ENCODE measurements at places on chromosomes 6 and 20. TPM values are rescaled to one million over a fixed set of nuclear protein-coding genes. Genes with fewer than 3 reads are reported as not detected.

The AGPAT1 gene
- total RNA-seq, result 34.5 TPM

The CRISP3 gene
- not detected for total RNA-seq

The COL21A1 gene
- total RNA-seq, result not detected

The SLC22A2 gene
- total RNA-seq, result not detected

DNA sequence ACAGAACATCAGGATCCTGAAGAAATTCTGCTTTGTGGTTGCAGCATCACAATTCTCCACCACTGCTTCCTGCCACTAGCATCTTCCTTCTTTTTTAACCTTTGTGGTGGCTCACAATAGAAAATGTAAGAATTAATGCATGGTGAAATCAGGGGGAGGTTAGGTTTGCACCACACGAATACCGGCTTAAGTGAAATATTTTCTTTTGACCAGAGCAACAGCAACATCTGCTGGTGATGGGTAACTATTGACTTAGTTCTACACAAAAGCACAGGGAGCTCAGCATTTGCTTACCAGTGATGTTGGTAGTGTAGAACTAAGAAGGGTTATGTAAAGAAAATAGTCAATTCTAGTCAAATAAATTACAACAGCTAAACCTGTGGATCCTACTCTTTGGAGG, 280.5 kb downstream of the SYNE1 start:
- no peak for DNase-seq
- no peaks in the 10 kb centered on the region for H3K36me3 ChIP-seq
- no peak overlapping the region for H3K27ac ChIP-seq
- no peaks in the 10 kb centered on the region for H3K4me1 ChIP-seq
- H3K27me3 ChIP-seq, result no peaks in the 10 kb centered on the region

DNA sequence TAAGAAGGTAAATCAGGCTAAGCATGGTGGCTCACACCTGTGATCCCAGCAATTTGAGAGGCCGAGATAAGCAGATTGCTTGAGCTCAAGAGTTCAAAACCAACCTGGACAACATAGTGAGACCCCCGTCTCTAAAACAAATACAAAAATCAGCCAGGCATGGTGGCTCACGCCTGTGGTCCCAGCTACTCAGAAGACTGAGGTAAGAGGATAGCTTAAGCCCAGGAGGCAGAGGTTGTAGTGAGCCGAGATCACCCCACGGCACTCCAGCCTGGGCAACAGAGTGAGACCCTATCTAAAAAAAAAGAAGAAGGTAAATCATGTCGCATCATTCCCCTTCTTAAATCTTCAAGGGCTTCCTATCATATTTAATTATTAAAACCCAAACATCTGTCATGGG, 39.0 kb upstream of the PRND start:
- no peak for DNase-seq
- H3K36me3 ChIP-seq, result no peaks in the 10 kb centered on the region
- H3K4me3 ChIP-seq, result no peak overlapping the region
- H3K4me1 ChIP-seq, result peaks cover 39% of the 10 kb centered on the region
- H3K27me3 ChIP-seq, result peaks cover 14% of the 10 kb centered on the region

GRCh38 chr6:104750449-104750848, 109.3 kb downstream of the HACE1 start:
- no peak for DNase-seq
- H3K27ac ChIP-seq, result no peak overlapping the region
- peaks cover 20% of the 10 kb centered on the region for H3K36me3 ChIP-seq

DNA sequence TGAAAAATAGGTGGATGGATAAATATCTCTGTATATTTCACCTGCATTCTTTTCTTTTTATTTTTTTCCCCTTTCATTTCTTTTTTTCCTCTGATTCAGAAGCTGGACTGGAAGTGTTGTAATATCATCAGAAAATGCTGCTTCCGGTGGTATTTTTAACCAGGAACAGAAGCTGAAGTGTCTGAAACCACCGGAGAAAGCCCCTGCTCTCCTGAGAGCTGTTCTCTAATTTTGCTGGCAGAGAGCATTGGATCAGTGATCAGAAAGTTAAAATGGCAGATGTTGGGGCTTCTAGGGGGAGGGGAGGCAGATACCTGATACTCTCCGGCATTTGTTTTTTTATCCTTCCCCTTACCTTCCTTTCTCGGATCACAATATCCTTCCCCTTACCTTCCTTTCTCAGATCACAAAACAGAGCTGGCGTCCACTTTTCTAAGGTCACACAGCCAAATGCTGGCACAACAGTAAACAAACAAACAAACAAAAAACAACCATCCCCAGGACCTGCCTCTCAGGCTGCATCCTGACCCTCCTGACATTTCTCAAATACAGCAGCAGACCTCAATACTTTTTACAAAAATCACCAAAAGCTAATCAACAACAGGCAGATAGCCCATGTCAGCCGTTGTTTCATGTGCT, 143.2 kb upstream of the ZNF217 start:
- no peaks in the 10 kb centered on the region for H3K27me3 ChIP-seq
- DNase-seq, result peak; percentile 13
- no peaks in the 10 kb centered on the region for H3K36me3 ChIP-seq
- H3K4me3 ChIP-seq, result peak overlapping the region; percentile 37
- peaks cover 73% of the 10 kb centered on the region for H3K4me1 ChIP-seq

GRCh38 chr6:80438772-80439171, 332.3 kb downstream of the BCKDHB start:
- no peaks in the 10 kb centered on the region for H3K27me3 ChIP-seq
- H3K4me3 ChIP-seq, result no peak overlapping the region
- DNase-seq, result no peak

- no peak for DNase-seq
- peaks cover 5% of the 10 kb centered on the region for H3K4me1 ChIP-seq
- H3K27ac ChIP-seq, result no peak overlapping the region
- no peaks in the 10 kb centered on the region for H3K36me3 ChIP-seq
- peaks cover 4% of the 10 kb centered on the region for H3K27me3 ChIP-seq
- no peak overlapping the region for H3K4me3 ChIP-seq
Observed at GRCh38 chr20:34163307-34163706, 51.3 kb upstream of the EIF2S2 start.

DNA sequence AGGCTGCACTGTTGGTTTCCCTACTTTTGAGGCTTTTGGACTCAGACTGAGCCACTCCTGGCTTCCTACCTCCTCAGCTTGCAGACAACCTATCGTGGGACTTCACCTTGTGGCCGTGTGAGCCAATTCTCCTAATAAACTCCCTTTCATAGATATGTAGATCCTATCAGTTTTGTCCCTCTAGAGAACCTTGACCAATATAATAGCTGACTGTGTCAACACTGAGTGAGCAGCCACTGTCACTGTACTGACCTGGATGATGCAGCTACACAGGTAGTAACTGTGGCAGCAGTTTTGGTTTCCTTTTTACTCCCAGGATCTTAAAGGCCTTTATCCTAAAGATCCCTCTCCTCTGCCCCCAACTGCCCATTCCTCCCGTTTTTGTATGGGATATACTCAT, 70.2 kb downstream of the SLC22A3 start:
- H3K36me3 ChIP-seq, result no peaks in the 10 kb centered on the region
- H3K4me1 ChIP-seq, result no peaks in the 10 kb centered on the region
- no peak overlapping the region for H3K27ac ChIP-seq
- DNase-seq, result no peak
- H3K27me3 ChIP-seq, result peaks cover 8% of the 10 kb centered on the region

DNA sequence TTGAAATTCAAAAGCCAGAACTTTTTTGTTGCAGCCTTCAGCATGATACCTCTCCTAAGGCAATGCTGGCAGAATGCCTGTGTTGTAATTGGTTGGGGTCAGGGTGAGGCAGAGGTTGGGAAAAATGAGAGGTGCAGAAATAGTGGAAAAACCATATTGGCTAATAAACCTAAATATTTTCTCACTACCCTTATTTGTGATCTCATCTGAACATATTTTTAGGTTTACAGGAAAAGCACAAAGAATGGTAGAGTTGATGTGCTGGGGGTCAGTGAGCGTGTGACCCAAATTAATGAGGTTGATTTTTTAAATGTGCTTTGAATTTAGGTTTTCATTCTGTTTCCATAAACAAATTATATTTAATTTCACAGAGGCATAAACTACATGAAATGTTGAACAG, 437.3 kb downstream of the HDGFL1 start:
- no peaks in the 10 kb centered on the region for H3K36me3 ChIP-seq
- no peak overlapping the region for H3K27ac ChIP-seq
- no peaks in the 10 kb centered on the region for H3K27me3 ChIP-seq

DNA sequence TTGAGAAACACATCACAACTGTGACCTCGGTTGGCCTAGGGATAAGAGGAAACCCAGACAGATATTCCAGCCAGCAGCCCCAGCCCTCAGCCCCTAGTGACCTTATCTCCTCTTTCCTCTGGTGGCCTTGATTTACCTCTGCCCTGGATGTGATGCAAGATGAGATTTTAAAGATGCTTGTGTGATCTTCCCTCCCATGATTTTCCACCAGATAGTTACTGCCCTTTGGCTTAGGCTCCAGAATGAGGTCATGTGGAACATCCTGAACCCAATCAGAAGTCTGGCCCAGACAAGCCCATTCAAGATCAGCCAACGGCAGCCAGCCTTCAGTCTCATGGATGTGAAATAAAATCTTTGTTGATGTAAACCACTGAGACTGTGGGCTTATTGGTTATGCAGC, 104.0 kb downstream of the BANF2 start:
- H3K27me3 ChIP-seq, result peaks cover 8% of the 10 kb centered on the region
- H3K4me3 ChIP-seq, result no peak overlapping the region
- no peaks in the 10 kb centered on the region for H3K4me1 ChIP-seq
- H3K36me3 ChIP-seq, result no peaks in the 10 kb centered on the region
- DNase-seq, result no peak
- H3K27ac ChIP-seq, result no peak overlapping the region

DNA sequence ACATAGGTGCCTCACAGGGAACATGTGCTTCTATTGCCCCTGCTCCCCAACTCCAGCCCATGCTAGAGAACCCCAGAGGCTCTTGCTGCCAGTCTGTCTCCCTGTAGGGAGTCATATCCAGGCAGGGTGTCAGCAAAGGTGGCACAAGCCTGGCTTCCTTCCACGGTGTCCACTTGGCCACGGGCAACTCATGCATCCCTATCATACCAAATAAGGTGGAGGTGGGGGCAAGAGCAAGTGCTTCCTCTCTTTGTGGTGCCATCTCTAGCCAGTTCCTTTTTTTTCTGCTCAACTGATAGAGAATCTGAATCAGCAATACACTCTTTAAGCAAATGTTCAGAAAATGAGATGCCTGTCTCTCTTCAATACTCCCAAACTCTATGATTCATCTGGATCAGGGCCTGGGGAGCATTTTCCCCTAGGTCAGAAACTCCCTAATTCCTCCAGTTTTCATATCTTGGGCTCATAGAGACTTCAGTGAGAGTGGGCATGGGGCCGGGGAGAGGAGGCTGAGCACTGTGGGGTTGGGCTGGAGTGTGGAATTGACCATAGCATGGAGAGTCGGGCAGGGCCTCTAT, 105.1 kb upstream of the GPR6 start:
- H3K27ac ChIP-seq, result no peak overlapping the region
- H3K27me3 ChIP-seq, result peaks cover 2% of the 10 kb centered on the region
- H3K4me1 ChIP-seq, result no peaks in the 10 kb centered on the region
- no peak overlapping the region for H3K4me3 ChIP-seq

- H3K4me3 ChIP-seq, result no peak overlapping the region
- H3K4me1 ChIP-seq, result no peaks in the 10 kb centered on the region
- H3K36me3 ChIP-seq, result no peaks in the 10 kb centered on the region
- H3K27me3 ChIP-seq, result peaks cover 11% of the 10 kb centered on the region
- no peak overlapping the region for H3K27ac ChIP-seq
Observed at GRCh38 chr6:11007715-11008608, 36.1 kb downstream of the ELOVL2 start.

DNA sequence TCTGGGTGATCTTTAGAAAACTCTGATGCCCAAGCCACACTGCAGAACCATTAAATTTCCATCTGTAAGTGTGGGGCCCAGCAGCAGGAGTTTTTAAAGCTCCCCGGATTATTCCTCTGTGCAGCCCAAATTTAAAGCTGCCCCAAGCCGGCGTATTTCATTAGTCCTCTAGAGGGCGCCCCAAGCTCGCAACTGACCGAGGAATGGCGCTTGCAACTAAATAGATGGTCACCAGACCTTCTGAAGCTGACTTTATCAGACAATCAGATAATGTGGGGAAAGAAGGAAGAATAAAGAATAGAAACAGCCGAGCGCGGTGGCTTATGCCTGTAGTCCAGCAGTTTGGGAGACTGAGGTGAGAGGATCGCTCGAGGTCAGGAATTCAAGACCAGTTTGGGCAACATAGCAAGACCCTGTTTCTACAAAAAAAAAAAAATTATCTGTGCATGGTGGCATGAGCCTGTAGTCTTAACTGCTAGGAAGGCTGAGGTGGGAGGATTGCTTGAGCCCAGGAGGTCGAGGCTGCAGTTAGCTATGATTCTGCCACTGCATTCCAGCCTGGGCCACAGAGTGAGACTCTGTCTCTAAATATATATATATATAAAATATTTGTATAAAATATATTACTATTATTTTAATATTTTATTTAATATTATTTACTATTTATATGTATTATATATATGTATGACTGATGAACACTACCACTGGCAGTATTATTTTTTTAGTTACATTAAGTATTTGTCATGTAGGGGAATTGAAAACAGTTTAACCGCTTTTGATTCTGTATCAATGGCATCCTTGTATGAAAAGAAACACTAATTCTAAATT, 56.0 kb downstream of the OTOR start:
- no peaks in the 10 kb centered on the region for H3K36me3 ChIP-seq
- no peak overlapping the region for H3K27ac ChIP-seq
- no peaks in the 10 kb centered on the region for H3K4me1 ChIP-seq
- peak; percentile 17 for DNase-seq
- H3K27me3 ChIP-seq, result peaks cover 11% of the 10 kb centered on the region

- no peaks in the 10 kb centered on the region for H3K36me3 ChIP-seq
- no peak overlapping the region for H3K4me3 ChIP-seq
- no peaks in the 10 kb centered on the region for H3K27me3 ChIP-seq
- H3K27ac ChIP-seq, result no peak overlapping the region
- DNase-seq, result no peak
Observed at GRCh38 chr6:48834706-48835105, 628.3 kb downstream of the MMUT start.

GRCh38 chr20:51425347-51426106, 117.0 kb downstream of the NFATC2 start:
- DNase-seq, result no peak
- no peaks in the 10 kb centered on the region for H3K27me3 ChIP-seq
- H3K36me3 ChIP-seq, result peaks cover 67% of the 10 kb centered on the region

- H3K27me3 ChIP-seq, result no peaks in the 10 kb centered on the region
- no peak overlapping the region for H3K4me3 ChIP-seq
- no peaks in the 10 kb centered on the region for H3K36me3 ChIP-seq
- no peak overlapping the region for H3K27ac ChIP-seq
- DNase-seq, result no peak
Observed at GRCh38 chr20:30593572-30593971, 663.9 kb upstream of the DEFB115 start.

All from activated T-helper 1 cell treated with anti-CD3 and anti-CD28 coated beads, Interleukin-12 subunit alpha, Interleukin-12 subunit beta, Interleukin-2, Interleukin-4 antibody, amounts not matched to agents 30 ng/mL and 10 ng/mL and 1 ng/mL, durations not matched to agents 14 hours and 24 hours and 36 hours (primary cell).